Fibroblast of lung (primary cell): ENCODE measurements at places on chromosomes 2 and 18.

GRCh38 chr2:236908439-236909192 is 177.1 kb upstream of the COPS8 start:
- DNase-seq = no peak

GRCh38 chr2:141015341-141016047 is 1115.3 kb downstream of the LRP1B start:
- peak; percentile 36 for DNase-seq

GRCh38 chr2:96330407-96330806 is 5.2 kb upstream of the NCAPH start:
- DNase-seq = peak; percentile 82

GRCh38 chr2:23673830-23674679 is 252.9 kb downstream of the ATAD2B start:
- no peak for DNase-seq

GRCh38 chr18:75869162-75869561 is 441.7 kb upstream of the SMIM21 start:
- no peak for DNase-seq

DNA sequence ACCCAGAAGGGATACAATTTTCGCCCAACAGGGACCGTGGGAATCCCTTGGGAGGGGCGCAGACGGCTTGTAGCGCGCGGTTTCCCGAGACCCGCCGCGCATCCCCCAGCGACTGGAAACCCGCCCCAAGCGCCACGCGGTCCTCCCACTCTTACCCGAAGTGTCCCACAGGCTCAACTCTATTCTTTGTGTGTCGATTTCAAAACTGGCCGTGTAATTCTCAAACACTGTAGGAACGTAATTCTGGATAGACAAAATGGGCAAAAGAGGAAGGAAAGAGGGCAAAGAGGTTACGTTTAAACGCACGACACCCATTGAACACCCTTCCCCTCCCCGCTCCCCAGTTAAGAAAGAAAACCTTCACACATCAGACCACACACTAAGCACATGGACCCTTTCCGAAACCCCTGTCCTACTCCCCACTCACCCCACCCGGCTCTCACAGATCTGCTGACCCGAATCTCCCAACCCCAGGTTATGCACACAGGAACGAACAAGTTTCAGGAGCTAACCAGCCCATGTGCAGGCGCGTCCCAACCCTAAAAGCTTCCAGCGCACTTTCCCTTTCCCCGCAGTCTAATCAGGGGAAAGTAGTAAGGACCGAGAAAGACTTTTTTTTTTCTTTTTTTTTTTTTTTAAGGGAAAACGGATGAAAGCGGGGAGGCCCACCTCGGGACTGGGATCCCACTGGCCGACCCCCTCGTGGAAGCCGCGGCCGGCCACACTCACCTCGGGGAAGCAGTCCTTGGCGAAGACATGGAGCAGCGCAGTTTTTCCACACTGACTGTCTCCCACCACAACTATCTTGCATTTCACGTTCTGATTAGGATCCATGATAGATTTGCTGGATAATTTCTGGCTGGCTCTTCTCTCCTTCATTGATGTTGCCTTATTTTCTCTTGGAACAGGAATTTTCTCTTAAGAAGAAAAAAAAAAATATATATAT is 655 bp downstream of the RND3 start:
- DNase-seq = peak; percentile 65

GRCh38 chr2:128487650-128488387 is 169.2 kb upstream of the HS6ST1 start:
- no peak for DNase-seq

DNA sequence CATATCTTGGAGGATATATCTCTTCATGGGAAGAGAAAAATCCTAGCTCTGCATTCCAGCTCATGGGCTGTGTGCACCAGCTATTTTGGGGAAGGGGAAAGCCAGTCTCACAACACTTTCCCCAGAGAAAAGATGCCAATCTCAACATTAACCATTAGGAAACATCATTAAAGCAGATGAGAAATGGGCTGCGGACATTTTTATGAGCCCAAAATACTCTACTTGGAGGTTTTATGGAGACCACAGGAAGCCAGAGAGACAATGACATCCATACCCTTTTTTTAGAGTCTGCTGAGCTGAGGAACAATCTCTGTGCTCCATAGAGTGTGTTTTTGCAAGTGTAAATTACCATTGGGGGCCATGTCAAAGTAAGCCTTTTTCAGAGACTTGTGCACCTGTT is 213.7 kb downstream of the TRIB2 start:
- DNase-seq = no peak

GRCh38 chr2:187129306-187129705 is 280.3 kb upstream of the ZSWIM2 start:
- no peak for DNase-seq

DNA sequence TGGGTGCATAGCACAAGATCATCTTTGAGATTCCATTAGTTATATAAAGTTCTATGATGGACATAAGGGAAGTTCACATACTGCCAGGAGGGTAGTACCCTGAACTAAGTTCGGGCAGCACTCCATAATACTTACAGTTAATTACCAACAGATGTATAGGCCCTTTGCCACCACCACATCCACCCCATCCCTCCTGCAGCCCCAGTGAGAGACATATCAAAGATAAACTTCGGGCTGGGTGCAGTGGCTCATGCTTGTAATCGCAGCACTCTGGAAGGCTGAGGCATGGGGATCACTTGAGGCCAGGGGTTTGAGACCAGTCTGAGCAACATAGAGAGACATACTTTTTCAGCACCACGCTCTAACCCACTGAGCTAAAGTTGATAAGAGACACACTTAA is 46.4 kb upstream of the NPAS2 start:
- no peak for DNase-seq

DNA sequence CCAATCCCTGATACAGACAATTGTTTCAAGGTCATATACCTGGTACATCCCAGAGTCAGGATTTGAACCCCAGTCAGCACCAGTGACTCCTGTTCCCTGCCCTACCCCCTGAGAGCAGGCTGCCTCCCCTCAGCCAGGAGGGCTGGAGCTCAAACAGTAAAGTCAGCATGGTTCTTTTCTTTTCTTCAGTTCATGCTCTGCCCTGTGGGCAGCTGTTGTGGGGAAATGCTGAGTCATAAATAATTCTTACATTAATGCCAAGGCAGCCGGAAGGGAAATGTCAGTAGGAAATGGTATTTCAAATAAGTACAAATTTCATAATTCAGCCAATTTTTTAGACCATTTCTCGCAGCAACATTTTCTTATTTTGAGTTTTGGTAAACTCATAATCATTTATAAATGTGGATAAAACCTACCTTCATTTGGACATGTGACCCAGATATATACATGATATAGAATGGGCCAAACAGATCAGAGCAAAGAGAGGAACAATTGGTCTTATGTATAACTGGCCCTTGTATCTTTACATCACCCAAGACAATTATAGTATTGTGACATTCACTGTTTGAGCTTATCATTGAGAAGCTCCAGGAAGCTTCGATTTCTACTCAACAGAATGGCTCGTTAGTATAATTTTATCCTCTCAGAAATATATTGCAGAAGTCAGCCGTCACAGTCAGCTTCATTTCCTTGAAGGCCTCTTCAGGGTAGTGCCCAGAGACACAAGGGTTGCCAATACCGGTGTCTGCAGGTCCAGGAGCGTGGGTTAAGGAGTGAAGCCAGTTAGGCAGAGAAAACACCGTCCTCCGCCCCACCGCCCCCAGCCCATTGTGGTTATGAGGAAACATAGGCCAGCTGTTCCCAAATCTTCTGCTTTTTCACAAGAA is 28.0 kb upstream of the SCYGR1 start:
- DNase-seq = peak; percentile 78

DNA sequence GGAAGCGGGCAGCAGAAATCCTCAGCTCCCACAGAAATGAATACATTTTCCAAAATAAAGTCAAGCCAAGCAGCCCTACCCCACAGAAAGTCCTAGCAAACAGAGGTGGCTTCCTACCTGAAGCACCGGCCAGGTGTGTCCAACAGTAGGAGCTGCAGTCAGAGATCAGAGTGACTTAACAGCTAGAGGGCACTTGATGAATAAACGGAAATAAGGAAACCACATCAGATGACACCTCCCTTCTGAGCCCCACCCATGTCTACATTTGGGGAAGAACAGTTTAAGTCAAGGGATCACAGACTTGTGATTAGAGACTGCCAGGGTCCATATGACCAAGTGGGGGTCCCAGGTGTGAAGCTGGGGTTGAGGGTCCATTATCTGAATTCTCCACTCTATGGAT is at the start of gene CXCR1:
TSS of gene CXCR1 (minus strand) at position 172 of the 400 bp plus-strand sequence. CDS start 1,751 bp downstream, outside the sequence.
- no peak for DNase-seq

DNA sequence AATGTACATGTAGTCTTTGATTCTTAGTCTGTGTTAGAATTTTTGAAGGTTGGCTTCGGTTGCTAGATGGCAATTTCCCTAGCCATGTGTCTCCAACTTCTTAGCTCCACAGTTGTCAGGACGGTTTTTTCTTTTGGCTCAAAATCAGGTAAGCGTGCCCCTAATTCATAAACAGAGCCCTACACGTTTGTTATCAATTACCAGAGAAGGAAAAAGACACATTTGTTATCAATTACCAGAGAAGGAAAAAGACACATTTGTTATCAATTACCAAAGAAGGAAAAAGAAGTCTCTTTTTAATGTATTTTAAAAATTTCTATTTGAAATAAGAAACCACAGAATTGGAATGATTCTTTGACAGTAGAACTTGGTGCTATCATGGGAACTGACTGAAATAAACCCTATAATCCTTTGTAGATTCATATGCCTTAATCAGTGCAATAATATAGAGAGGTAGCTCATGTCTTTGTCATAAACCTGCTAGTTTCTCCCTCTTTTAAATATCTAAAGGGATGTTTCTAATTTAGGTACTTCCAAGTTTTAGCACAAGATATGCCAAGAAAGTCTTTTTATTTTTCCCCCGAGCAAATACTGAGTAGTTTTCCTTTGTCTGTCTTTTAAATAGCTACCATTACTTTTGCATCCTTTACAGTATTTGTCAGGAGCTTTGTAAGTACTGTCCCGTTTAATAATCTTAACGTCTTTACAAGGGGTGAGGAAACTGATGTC is 35.9 kb downstream of the CAMKMT start:
- no peak for DNase-seq

- DNase-seq = peak; percentile 98
Observed at GRCh38 chr2:205706769-205707381, 24.6 kb downstream of the NRP2 start.

GRCh38 chr2:173831312-173832229 is 133.6 kb downstream of the SP3 start:
- peak; percentile 43 for DNase-seq

DNA sequence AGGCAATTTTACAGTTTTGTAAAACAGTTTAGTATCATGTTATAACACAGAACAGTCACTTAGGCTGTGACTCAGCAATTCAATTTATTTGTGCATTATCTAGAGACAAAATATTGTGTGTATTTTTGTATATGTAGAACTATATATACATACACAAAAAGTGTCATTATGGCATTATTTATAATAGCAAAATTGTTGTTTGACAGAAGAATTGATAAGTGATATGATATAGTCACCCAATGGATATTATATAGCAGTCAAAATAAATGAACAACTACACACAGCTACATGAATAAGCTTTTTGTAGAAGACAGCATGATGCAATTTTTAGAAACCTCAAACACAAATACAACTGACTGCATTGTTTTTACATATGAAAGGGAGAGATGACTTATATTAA is 334.0 kb downstream of the TRIB2 start:
- DNase-seq = peak; percentile 1

DNA sequence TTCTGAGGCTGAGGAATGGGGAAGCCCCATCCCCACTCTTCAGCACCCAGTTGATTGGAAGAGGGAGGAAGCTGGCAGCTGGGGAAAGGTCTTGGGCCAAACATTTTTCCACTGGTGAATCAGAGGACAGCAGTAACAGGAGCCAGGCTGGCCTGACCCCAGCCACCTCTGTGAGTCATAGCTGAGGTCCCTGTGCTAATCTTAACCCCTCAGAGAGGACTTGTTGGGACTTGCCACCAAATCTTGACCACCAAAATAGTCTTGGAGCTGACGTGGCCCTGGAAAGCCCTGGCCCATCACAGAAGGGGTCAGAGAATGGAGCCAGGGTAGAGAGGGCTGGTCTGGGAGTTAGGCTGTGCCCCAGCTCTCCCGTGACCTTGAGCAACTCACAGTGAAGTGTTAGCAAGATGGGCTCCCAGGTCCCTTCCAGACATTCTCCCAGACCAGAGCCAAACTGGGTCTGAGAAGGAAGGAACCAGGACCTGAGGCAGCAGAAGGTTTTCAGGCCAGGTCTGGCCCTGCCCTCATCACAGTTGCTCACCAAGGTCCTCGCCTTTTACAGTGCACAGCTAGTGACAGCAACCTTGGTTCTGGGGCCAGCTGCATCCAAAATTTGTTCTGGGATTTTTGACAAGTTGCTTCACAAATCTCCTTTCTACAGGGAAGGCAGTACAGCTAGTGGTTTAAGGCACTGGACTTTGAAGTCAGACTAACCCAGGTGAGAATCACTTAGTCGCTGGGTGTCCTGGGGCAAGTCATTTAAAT is 266.6 kb downstream of the CYP26B1 start:
- peak; percentile 75 for DNase-seq

GRCh38 chr2:95799892-95800291 is 191.7 kb downstream of the ANKRD36C start:
- DNase-seq = no peak

DNA sequence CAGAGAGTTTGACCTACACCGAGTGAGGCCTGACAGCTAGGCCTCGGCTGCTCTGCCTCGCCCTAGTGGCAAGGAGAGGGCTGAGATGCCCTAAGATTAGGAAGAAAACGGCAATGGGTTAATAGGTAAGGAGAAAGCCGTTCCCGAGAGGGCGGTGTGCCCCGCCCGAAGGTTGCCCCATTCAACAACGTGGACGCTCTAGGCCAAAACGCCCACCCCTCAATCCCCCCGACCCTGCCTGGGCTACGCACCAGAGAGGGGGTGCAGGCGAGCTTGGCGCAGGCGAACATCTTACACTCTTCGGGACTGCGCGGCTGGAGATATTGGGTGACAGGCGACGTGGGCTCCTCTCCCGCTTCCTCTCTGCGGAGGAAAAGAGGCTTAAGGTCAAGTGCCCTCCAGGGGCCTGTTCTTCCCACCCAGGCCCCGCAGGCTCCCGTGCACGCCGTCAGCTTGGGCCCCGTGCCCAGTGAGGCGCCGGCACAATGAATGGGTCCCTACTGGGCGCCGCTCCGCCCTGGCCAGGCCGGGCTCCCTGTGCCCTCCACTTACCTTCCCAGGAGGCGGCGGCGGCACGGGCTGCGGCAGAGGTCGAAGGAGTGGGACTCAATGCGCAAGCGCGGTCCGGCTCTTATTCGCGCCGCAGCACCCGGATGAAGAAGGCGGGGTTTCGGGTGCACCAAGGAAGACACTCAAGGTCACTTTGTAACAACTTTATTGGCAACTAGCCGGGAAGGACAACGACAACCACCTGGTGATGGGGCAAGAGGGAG is at the start of gene ATP5MC3:
TSS of gene ATP5MC3 (minus strand) at position 607 of the 773 bp plus-strand sequence. CDS start at position 290, 317 bp downstream.
- DNase-seq = peak; percentile 96

- no peak for DNase-seq
Observed at GRCh38 chr18:9506046-9506792, 30.9 kb downstream of the RALBP1 start.
